ENCODE measurements at places on chromosomes 16 and 17.

DNA sequence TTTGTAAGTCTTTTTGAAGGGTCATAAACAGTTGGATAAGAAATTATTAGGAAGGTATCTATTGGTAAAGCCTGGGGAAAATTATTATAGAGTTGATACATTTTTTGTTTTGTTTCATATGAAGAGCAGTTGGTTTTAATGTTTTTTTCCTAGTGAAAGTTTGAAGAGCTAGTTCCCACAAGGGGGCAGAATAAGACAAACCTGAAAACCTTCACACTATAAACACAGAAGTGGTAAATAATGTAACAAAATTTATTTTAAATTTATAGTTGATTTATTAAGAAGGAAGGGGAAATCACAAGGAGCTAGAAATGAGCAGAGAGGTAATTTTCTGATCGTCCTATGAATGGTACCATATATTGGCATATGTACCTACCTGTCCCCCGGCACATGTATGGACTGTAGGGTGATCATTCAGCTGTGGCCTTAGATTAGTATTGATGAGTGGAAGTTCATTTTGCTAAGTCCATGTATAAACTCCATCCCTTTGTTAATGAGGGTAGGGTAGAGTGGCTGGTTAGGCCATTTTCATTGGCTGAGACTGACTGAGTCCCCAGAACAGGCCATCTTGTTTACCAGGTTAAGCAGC lies 116.3 kb downstream of the TANC2 start:
- no peak for DNase-seq

DNA sequence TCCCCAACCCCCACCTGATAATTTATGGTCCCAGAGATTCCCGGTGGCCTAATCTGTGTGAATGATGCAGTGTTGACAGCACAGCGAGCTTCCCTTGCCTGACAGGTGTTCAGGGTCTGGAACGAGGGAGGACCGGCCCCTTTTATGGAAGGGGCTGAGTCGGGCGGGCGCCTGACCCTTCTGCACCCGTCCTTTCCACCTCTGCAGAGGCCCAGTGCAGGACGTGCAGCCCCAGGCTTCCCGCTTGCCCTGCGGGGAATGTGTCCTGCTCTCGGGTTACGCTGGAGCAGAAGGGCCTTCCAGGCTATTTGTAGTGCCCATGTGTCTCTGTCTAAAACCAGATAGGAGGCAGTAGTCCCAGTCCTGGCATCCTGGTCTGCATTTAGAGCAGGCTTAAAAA lies 16.2 kb downstream of the SMTNL2 start:
- DNase-seq = no peak

GRCh38 chr16:10868596-10869469 lies 8.2 kb upstream of the CIITA start:
- DNase-seq = no peak

DNA sequence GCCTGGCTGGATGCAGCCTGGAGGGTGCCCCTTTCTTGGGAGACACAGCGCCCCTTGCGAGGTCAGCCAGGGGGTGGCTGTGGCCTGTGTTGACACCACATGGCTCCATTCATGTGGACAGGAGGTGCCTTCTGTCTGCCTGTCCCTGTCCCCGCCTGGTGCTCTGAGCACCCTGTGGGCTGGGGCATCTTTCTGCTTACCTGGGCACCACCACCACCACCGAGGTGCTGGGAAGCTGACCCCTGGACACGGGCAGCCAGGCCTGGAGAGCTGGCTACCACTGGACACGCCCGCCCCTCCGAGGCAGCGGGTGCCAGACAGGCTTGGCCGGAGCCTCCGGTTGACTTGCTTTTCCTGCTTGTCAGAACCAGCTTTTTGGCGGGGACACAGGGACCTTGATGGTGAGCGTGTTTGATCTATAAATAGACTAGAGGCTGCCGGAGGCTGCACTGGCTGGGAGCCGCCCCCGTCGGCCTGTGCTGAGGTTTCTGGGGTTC lies 121.3 kb upstream of the GSE1 start:
- DNase-seq = no peak

All from activated CD4-positive, alpha-beta T cell treated with anti-CD3 and anti-CD28 coated beads, Interleukin-2, amount 10 ng/mL, durations not matched to agents 7 days and 5 days (primary cell).